ENCODE measurements at places on chromosomes 12 and 14. TPM values are rescaled to one million over a fixed set of nuclear protein-coding genes. Genes with fewer than 3 reads are reported as not detected.

Gene TMEM120B
- 4.7 TPM for total RNA-seq

DNA sequence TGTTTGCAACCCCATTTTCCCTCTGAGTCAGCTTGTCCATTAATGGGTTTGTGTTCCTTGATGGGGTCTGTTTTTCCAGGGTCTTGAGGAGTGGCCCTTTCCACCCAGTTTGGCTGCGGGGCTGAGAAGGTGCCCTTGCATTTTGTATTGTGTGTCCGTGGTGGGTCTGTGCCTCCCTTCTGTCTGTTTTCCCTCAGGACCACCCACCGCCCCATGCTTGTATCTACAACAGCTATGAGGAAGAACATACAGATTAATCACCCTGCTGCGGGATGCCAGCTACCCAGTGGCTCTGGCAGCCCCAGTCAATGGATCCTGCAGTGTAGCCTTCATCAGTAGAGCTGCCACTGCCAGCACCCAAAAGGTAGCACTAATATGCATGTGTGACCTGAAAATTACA is 235.7 kb downstream of the CACNA1C start:
- no peak for DNase-seq

- DNase-seq = peak; percentile 42
These were observed 988 bp upstream of the TMEM263 start for GRCh38 chr12:106954462-106955376.

Gene NRL
- 0.79 TPM for total RNA-seq

- DNase-seq = peak; percentile 93
These were observed 237.3 kb upstream of the GRIP1 start for GRCh38 chr12:66916189-66916588.

- DNase-seq = no peak
These were observed 11.1 kb downstream of the NRXN3 start for GRCh38 chr14:78181270-78181669.

- DNase-seq = no peak
These were observed 32.1 kb downstream of the DNAI7 start for GRCh38 chr12:25162866-25163265.

Gene SUPT16H
- total RNA-seq = 57.0 TPM

Gene POTEG
- not detected for total RNA-seq

Gene IL22
- total RNA-seq = not detected

- no peak for DNase-seq
These were observed 8.4 kb upstream of the GMFB start for GRCh38 chr14:54497224-54497623.

Gene SLCO1C1
- total RNA-seq = not detected

DNA sequence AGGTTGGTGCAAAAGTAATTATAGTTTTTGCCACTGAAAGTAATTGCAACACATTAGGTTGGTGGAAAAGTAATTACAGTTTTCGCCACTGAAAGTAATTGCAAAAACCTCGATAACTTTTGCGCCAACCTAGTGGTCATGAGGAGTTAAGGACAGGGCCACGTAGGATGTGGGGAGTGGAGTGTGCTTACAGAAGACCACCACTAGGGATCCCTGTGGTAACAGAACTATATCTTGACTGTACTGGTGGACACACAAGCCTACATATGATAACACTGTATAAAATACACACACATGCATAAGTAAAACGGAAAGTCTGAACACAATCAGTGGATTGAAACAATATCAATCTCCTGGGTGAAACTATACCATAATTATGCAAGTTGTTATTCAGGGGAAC is 187.4 kb upstream of the ABCD2 start:
- peak; percentile 13 for DNase-seq

GRCh38 chr12:67765776-67766766 is 117.5 kb downstream of the DYRK2 start:
- peak; percentile 80 for DNase-seq

Gene NKX2-1
- 4.1 TPM for total RNA-seq

DNA sequence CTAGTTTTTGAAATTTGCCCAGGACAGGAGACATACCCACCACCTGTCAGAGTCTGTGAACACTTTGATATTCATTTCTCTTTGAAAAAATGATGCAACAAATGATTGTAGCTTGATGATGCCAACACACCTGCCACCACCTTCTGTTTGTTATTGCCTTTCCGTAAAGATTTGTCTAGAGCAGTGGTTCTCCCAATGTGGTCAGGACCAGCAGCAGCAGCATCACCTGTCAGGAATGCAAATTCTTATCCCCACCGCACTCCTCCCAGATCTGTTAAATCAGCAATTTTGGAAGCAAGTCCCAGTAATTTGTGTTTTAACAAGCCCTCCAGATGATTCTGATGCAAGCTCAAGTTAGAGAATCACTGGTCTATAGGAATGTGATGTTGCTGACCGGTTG is 9.9 kb downstream of the CCDC175 start:
- no peak for DNase-seq

GRCh38 chr12:115312901-115313300 is 628.9 kb upstream of the TBX3 start:
- no peak for DNase-seq

DNA sequence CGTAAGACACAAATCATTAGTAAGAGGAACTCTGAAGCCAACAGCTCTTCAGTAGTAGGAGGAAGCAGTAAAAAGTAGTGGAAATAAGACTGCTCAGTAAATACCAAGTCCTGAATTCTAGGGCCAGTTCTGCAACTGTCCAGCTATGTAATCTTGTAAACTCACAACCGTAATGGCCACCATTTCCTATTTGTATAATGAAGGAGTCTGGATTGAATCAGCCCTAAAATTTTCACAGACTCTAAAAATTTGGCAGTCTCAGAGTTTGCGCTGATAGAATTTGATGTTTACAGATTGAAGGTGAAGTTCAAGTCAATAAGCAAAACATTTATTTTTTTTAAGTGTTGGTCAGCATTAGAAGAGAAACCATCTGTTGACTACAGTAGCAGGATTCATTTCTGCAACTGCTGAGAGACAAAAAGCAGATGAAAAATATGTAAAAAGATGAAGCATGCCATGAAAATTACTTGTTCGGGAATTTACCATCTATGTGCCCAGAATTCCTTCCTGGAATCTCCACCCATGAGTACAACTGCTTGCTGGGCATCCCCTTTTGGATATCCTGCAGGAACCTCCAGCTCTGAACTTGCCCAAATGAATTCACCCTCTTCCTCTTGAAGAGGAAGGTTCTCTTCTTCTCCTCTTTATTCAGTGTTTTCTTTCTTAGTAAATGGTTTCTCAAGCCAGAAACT is 47.5 kb downstream of the GALNT4 start:
- no peak for DNase-seq

DNA sequence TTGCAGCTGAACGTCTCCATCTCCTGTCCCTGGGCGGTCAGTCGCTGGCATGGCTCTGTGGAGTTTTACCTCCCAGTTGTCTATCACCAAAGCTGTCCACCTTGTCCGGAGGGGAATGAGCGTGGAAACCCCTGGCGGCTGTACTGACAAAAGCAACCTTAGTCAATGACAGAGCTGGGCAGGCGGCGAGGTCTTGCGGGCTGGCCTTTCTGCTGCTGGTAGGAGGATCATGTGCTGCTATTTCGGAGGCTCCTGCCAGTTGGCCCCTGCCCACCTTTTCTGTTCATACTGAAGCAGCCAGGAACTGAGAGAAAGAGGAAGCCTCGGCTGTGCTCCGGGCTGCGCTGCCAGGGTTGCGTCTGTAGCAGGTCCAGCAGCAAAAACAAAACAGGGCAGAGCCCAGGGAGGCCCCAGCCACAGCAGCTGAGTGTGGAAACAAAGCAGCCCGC is 57.7 kb downstream of the HMGA2 start:
- no peak for DNase-seq

Gene TMEM119
- not detected for total RNA-seq

Gene TAOK3
- total RNA-seq = 25.3 TPM

Gene NINJ2
- total RNA-seq = 0.26 TPM

GRCh38 chr14:90570461-90570860 is 173.6 kb downstream of the CALM1 start:
- no peak for DNase-seq

Gene PRIMA1
- total RNA-seq = not detected

- no peak for DNase-seq
These were observed 74.2 kb upstream of the RASSF8 start for GRCh38 chr12:25884024-25884919.

GRCh38 chr14:62118461-62118860 is 356.2 kb downstream of the SNAPC1 start:
- no peak for DNase-seq

Gene KNTC1
- total RNA-seq = 6.8 TPM

Gene ASCL1
- total RNA-seq = not detected

Gene CAPZA3
- total RNA-seq = not detected

Gene TNS2
- 1.3 TPM for total RNA-seq

GRCh38 chr14:44928793-44929192 is 33.0 kb downstream of the KLHL28 start:
- no peak for DNase-seq

Gene CLEC4D
- total RNA-seq = not detected

DNA sequence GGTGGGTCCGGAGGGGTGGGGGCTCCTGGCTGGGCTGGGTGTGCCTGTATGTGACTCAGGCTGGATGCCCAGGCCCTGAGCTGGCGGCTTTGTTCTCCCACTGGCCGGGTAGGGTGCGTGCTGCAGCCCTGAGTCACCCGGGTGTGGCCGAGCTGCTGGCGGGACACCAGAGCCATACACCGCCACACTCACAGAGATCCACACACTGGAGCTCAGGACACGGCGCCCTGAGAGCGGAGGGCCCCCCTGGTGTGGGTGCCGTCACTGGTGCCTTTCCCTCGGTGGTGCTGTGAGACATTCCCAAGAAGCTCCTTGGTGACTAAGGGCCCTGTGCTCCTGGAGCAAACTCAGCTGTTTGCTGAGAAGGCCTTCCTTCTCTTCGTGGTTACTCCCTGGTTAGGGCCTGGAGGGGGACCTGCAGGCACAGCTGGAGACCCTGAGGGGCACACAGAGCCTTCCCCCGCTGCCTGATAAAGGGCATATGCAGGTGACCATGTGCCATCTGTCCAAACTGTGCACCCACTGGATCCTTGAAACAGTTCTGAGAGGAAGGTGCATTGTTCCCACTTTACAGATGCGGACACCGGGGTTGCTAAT is 44.3 kb downstream of the KRT80 start:
- peak; percentile 98 for DNase-seq

DNA sequence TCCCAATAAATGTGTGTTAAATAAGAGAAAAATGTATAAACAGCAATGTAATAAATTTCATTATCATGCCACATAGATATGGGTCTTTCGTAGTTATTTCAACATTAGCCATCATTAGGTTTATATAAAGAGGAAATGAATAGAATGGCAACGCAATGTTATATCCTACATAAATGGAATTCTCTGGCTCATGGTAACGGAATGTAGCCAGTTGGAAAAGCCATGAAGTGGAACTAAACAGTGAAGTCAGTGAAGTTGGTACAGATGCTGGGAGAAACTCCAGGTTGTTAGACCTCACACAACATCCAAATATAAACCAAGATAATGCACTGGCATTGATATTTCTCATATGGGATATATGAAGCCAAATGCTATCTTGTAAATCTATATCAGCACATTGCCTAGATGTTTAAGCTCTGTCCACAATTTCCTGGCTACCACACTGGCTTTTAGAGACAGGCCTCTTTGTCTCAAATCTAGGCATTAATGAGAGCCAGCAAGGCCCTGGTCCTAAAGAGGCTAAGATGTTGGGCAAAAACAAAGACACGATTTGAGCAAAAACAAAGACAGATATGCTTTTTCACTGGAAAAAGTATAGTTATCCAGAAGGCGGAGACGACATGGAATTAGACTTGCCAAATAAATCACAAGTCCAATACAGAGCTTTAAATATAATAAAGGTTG is 861.0 kb downstream of the RPS29 start:
- DNase-seq = no peak

DNA sequence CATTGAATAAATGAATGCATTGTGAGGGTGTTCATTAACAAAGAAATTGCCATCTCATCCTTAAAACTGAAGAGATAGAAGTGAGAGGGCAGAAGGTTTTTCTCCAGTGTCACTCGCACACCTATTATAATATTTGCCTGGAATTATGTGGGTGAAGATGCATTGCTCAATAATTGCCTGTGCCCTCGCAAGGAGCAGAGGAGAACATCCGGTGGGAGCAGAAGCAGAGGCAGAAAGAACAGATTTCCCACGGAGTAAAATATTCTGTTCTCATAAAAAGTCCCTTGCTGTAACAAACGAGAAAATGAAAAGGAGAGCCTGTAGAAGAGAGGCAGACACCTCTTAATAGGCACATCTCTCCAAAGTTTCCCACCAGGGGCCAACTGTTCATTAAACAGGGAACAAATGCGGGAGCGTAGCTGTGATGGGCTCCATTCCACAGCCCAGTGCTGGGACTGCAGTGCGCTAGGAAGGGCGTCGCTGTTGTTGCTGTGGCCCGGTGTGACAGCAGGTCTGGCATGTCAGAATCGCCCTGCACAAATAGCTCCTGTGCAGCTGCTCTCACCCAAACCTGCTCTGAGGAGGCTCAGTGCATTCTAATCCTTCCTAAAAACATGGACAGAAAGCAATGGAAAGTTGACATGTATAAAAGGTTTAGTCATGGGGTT is 359.8 kb downstream of the APAF1 start:
- no peak for DNase-seq

DNA sequence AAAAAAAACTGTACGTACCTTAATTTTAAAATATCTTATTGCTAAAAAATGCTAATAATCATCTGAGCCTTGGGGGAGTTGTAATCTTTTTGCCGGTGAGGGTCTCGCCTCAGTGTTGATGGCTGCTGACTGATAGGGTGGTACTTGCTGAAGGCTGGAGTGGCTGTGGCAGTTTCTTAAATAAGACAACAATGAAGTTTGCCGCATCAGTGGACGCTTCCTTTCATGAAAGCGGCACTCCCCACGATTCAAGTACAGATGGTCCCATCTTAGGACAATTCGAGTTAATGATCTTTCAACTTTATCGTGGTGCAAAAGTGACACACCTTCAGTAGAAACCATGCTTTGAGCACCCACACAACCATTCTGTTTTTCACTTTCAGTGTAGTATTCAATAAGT is 7.6 kb upstream of the PLD4 start:
- DNase-seq = no peak

- DNase-seq = no peak
These were observed 39.7 kb downstream of the DHRS2 start for GRCh38 chr14:23675906-23676305.

Gene PLCZ1
- total RNA-seq = not detected

- no peak for DNase-seq
These were observed 34.9 kb downstream of the SH2B3 start for GRCh38 chr12:111440631-111441030.
